ENCODE measurements at places on chromosomes 11 and 22.

DNA sequence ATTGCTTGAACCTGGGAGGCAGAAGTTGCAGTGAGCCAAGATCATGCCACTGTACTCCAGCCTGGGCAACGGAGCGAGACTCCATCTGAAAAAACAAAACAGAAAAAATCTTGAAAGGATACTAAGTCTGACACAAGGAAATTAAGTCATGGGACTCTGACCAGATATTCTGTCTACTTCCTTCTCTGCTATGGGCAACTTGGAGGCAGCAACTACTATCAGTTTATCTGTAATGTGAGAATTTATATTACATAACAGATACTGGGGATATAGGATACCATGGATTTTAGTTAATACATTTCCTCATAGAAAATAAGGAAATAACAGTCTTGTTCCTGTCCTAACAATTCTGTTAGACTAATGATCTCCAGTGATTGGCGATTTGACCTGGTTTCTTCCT lies 1.6 kb upstream of the SGSM3 start:
- no peak for DNase-seq

- DNase-seq, result peak; percentile 37
Observed at GRCh38 chr22:37428649-37429586, 1.6 kb upstream of the ELFN2 start.

- DNase-seq, result no peak
Observed at GRCh38 chr11:113670149-113670830, 35.8 kb downstream of the TMPRSS5 start.

GRCh38 chr11:8961401-8961800 lies 2.8 kb downstream of the TMEM9B start:
- no peak for DNase-seq

DNA sequence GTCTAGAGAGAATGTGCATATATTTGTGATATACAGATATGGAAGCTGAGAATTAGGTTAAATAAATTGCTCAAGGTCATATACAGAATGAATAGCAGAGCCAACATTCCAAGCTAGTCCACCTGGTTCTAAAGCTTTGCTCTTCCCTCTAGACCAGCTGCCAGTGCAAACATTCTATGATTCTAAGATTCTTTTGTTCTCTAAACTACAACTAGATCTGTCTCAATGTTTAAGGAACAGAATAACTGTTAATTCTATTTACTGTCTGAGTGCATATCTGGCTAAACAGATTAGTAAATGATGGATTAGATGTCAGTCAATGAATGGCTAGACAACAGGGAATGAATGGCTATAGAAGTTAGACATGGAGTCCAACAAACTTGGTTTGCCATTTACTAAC lies 19.6 kb downstream of the KCNE3 start:
- DNase-seq, result no peak

- DNase-seq, result no peak
Observed at GRCh38 chr11:106624377-106624776, 393.9 kb downstream of the GUCY1A2 start.

DNA sequence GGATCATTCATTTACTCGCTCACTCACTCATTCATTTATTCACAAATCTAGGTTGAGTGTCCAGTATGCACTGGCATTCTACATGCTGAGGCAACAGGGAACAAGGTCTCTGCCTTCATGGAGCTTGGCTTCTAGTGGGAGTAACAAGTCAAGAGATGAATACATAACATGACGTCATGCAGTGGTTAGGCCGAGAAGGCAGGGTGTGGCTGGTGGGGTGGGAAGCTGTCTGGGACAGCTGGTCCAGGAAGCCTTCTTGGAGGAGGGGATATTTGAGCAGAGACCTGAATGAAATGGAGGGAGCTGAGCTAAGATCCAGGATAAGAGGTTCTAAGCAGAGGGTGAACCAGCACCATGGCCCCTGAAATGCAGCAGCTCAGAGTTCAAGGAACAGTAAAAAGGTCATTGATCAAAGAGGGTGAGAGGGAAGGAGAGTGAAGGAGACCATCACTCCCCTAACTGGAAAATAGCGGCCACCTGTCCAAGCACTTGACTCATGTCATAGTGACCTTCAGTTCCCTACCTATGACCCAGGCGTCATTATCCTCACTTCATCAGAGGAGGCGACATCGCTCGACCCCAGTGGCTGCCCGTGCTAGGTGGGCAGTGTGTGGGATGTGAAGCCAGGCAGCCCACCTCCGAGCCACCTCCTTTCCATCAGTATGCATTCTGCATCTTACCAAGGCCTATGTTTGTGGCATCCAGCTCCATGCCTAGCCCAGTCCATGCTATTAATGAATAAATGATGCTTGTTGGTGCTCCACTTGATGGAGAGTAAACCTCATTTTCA lies 105.0 kb downstream of the TSPAN18 start:
- no peak for DNase-seq

GRCh38 chr11:3093281-3094191 lies 36.3 kb upstream of the CARS1 start:
- DNase-seq, result no peak

GRCh38 chr22:27627444-27627833 lies 174.1 kb downstream of the MN1 start:
- no peak for DNase-seq

DNA sequence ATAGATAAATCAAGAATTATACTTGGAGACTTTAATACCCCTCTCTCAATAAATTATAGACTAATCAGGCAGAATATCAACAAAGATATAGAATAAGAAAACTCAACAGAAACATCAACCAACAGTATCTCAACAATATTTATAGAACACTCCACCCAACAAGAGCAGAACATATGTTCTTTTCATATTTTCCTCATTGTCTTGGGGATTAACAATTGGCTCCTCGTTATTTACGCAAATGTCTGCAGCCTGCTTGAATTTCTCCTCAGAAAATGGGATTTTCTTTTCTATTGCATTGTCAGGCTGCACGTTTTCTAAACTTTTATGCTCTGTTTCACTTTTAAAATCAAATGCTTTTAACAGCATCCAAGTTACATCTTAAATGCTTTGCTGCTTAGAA lies 37.0 kb upstream of the FBLN1 start:
- DNase-seq, result no peak

GRCh38 chr11:64784813-64785581 lies 6.7 kb upstream of the SF1 start:
- DNase-seq, result no peak

DNA sequence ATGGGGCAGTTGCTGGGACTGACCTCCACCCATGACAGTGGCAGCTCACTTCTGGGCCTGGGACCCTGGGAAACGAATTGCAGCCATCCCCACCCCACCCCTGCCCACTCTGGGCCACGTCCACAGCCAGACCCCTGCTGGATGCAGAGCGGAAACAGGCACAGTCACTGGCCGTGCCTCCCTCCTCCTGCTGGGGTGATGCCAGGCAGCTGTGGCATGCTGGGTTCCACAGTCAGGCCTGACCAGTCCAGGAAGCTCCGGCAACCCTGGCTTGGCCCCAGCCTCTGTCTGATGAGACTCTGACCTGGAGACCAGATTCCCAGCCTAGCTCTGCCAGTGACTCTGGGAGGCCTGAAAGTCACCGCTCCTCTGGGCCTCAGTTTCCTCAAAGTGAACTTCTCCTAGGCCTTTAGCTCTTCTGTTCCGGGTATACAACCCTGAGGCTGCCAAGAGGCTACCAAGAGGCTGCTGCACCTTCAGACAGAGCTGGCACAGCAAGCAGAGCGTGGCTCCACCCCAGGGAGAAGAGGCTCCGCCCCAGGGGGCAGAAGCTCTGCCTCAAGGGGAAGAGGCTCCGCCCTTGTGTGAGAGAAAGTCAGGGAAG lies 8.9 kb downstream of the SULT4A1 start:
- no peak for DNase-seq

- no peak for DNase-seq
Observed at GRCh38 chr11:3008746-3009336, 16.7 kb upstream of the NAP1L4 start.

DNA sequence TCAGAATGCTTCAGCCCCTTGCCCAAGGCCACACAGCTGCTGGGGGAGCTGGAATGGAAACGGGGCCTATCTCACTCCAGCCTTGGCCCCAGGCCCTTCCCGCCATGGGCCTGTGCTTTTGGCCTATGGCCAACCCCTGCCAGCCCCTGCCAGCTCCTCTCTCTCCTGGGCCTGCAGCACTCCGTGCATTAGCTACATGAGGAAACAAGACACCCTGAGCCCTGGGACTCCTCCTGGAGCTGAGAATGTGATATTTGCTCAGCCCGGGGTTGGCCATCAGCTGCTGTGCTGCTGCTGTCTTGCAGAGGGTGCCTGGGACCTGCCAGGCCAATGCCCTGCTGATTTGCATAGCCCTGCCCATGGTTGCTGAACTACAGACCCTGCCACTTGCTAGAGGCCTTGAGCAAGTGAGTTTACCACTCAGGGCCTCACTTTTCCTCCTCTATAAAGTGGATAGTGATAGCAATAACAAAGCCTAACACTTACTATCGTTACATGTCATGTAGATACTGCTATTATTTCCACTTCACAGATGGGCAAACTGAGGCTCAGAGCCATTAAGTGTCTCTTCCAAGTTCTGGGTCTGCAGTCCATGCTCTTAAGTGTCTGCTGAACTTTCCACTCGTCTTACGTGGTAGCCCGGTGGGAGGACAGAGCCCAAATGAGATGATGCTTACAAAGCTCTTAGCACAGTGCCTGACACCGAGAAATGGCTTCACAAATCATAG lies 99.6 kb downstream of the KIAA1671 start:
- no peak for DNase-seq

GRCh38 chr22:30444632-30445437 lies 19.3 kb downstream of the MTFP1 start:
- DNase-seq, result peak; percentile 54

GRCh38 chr22:20123366-20124082 lies 6.5 kb upstream of the TRMT2A start:
- no peak for DNase-seq

- DNase-seq, result no peak
Observed at GRCh38 chr11:20251496-20251895, 91.2 kb upstream of the DBX1 start.

- no peak for DNase-seq
Observed at GRCh38 chr11:34707462-34707840, 86.6 kb downstream of the EHF start.

- DNase-seq, result no peak
Observed at GRCh38 chr11:70611821-70612220, 213.5 kb downstream of the CTTN start.

- DNase-seq, result no peak
Observed at GRCh38 chr11:72024069-72024754, 25.5 kb downstream of the IL18BP start.

DNA sequence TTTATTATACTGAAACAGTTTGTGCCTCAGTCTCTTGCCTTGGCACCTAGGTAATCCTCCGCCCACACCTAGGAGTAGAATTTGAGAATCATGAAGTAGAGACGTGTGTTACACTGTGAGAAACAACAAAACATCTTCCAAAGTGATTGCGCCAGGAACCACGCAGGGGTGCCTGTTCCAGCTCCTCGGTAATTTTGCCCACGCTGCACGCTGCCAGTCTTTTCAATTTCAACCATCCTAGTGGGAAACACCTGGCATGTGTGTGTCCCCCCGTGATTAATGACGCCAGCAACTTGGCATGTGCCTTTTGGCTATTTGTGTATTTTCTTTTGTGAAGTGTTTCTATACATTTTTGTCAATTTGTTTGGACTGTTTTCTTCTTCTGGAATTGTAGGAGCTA lies 919.1 kb downstream of the BRD1 start:
- no peak for DNase-seq

- DNase-seq, result no peak
Observed at GRCh38 chr11:12692229-12693075, 18.2 kb downstream of the TEAD1 start.

DNA sequence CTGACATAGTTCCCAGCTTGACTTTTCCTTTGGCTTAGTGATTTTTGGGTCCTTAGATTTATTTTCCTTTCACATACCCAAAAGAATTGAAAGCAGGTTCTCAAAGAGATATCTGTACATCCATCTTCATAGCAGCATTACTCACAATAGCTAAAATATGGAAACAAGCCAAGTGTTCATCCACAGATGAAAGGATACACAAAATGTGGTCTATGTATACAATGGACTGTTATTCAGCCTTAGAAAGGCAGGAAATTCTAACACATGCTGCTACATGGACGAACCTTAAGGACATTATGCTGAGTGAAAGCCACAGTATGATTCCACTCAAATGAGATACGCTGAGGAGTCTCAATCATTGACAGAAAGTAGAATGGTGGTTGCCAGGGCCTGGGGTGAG lies 171.8 kb downstream of the IGLL1 start:
- no peak for DNase-seq

DNA sequence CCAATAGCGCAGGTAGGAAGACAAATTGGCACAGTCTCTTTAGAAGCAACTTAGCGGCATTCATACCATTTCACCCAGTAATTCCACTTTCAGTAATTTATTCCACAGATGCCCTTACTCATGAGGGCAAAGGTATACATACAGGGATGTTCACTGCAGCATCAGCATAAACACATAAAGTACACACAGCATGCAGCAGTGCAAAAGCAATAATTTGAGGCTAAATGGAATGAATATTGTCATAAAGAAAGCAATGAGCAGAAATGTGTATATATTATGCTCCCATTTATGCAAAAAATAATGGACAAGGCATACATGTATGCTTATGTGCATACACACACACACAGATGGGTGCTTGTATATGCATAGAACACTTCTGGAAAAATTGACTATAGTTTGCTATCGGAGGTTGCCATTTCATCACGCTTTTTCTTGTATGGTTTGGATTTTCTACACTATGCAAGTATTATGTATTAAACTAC lies 50.2 kb downstream of the TECTA start:
- DNase-seq, result no peak

- no peak for DNase-seq
Observed at GRCh38 chr11:8368194-8368593, 104.5 kb upstream of the LMO1 start.

Measured in stimulated activated CD4-positive, alpha-beta T cell treated with anti-CD3 and anti-CD28 coated beads, Interleukin-4, amount 100 ng/mL, for 48 hours (primary cell).